NCI-H446 treated with DMSO at 0.1 percent for 48 hours (cell line): ENCODE measurements at places on chromosomes 3 and 15.

DNA sequence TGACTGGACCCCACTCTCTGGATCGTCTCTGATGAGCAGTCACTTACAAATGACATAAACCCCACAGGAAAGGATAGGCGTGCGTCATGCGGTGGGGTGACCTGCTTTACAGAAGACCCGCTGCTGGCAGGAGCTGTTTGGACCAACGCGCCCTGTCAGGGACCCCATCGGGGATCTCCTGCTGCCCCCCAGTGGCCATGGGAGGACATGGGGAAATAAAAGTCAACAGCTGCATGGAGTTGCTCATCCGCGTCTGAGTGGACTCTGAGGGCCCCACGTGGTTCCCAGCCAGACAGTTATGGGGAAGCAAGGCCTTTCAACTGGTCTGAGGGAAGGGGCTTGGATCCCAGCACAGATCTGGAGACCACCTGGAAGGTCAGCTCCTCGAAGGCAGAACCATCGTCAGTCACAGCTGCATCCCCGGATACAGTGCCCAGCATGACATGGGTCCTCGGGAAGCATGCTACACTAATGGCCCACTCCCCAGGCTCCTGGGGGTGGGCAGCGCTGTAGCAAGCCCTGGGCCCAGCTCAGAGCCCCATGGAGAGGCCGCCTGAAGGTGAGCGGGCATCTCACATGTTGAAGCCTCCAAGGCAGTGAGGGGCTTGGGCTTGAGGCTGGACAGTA, 32.1 kb downstream of the PTH1R start:
- DNase-seq: no peak

DNA sequence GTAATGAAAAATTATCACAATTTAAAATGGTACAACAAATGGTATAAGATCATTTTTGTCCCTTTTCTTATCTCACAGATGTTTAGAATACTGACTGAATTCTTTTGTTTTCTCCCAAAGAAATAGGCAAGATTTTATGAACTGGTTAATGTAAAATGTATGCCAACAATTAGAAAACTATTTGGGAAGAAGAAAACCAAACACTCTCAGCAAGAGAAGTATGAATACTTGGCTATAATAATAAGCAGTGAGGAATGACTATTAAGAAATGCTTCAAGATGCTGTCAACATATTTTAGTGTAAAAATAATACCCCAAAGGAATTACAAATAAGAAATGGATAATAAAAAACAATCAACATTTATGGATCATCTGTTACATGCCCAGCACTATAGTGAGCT, 18.5 kb downstream of the SHQ1 start:
- DNase-seq: no peak

DNA sequence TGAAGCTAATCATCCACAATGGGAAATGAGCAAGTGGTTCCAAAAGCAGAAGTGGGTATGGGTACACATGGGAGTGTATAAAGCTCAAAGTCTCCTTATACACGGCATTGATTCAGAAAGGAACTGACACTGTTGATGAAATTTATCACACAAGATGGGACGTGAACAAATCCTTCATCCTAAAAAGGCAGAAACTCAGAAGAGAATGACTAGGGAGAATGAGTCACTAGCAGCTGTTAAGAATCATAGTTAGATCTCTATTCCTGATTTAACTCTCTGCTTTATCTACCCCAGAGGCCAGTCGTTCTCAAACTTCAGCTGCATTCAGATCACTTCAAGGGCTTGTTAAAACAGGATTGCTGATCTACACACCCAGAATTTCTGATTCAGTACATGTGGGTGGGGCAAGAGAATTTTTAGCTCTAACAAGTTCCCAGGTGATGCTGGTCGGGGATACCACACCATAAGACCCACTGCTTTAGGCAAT, 97.7 kb upstream of the PHLDB2 start:
- no peak for DNase-seq

DNA sequence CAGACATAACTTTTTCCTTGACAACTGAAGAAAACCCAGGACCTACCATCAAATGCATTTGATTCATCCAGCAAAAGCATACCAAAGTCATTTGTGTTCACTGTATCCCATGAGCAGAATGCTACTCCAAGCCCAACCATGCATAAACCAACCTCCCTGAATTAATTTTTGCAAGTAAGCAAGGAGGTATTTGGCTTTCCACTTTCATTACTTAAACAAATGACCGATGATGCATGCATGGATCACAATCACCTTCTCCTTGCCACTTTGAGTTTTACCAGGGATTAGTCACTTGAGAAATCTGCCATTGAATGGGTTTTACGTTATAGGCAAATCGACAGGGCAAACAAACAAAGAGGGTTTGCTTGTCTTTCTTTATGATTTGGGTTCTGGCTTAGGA, 214.8 kb downstream of the FMN1 start:
- DNase-seq: no peak

GRCh38 chr15:77075528-77075927, 4.6 kb upstream of the TSPAN3 start:
- no peak for DNase-seq
